ENCODE measurements at places on chromosomes 2 and 18.

- DNase-seq, result no peak
Measured at GRCh38 chr18:59911600-59911999, 11.8 kb downstream of the PMAIP1 start.

GRCh38 chr2:31748041-31748440, 167.3 kb upstream of the SRD5A2 start:
- DNase-seq, result no peak

GRCh38 chr2:207767461-207768167, 2.1 kb downstream of the FZD5 start:
- DNase-seq, result no peak

- DNase-seq, result no peak
Measured at GRCh38 chr2:226691255-226691654, 108.4 kb downstream of the IRS1 start.

DNA sequence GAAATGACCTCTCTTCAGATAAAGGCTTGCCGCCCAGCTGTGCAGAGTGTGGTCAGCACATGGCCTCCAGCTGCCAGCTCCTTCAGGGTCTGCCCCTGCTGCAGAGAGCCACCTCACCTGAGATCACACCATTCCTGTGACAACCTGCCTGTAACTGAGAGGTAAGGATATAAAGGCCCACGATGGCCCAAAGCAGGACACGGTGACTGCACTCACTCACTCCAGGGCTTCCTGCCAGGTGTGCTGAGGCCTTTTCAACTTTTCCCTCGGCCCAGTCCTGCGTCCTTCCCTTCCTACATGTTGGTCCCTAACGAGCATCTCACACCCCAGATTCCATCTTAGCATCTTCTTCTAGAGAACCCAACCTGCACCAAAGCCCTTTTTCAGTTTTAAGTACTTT, 36.2 kb downstream of the ANKRD44 start:
- no peak for DNase-seq
